ENCODE measurements at places on chromosomes 11 and 22.

- no peak for DNase-seq
These were observed 21.5 kb downstream of the NAV2 start for GRCh38 chr11:19734171-19734570.

DNA sequence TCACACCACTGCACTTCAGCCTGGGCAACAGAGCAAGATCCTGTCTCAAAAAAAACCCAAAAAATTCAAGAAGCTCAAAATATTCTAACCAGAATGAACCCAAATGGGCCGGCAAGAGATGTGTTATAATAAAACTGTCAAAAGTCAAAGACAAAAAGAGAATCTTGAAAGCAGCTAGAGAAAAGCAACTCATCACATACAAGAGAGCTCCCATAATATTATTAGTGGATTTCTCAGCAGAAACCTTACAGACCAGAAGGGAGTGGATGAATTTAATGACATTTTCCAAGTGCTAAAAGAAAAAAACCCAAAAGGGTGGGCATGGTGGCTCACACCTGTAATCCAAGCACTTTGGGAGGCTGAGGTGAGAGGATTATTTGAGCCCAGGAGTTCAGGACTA lies 22.9 kb upstream of the HORMAD2 start:
- DNase-seq = no peak

DNA sequence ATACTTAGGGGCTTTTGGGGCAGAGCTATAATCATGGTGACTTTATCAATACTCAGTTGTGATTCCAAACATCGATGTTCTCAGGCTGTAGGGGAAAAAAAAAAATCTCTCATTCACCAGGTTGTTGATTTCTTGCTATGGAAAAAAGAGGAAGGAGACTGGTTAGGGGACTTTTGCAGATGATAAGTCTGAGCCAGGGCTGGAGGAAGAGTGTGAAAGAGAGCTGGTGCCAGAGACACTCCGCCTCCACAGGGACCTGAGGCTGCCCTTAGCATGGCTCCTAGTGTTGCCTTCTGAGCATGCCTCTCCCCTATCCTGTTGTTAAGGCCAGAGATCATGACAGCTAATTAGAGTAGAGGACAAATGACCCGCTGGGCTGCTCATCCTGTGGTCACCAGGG lies 16.9 kb downstream of the UPB1 start:
- DNase-seq = no peak

GRCh38 chr11:57202281-57202680 lies 20.5 kb downstream of the LRRC55 start:
- no peak for DNase-seq
